Activated CD4-positive, alpha-beta T cell treated with anti-CD3 and anti-CD28 coated beads, Interleukin-2, amount 10 ng/mL, durations not matched to agents 24 days and 14 days (primary cell): ENCODE measurements at places on chromosomes 16 and 17.

DNA sequence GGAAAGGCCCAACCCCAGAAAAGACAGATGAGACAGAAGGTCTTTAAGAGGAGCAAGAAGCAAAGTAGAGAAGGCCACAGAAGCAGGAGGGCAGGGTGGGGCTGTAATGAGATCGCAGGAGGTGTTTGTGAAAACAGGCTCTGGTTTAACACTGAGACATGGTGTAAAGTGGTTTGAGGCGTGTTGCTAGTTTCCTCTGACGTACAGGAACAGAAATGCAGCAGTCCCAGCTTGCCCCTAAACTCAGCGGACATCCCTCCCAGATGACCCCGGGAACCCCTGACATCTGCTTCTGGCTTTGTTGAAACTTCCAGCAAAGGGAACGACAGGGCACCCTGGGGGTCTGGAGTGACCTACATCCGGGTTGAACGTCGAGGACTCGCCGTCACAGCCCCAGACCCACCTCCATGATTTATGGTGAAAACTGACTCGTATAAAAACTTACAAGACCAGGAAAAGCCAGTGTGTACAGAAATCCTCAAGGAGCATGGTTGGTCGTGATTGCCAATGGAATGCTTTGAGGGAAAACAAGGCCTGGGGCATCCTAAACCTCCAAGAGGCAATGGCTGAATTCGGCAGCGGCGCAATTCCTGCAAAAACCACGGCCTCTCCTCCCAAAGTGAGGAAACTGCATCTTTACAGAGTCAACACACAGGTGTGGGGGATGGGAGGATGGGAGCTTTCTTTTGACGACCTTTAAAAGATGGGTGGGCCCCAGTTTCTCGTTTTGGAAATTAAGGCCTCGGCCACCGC, 25.8 kb downstream of the LITAF start:
- peak overlapping the region; percentile 89 for H3K4me3 ChIP-seq
- peak overlapping the region; percentile 92 for H3K27ac ChIP-seq
- H3K36me3 ChIP-seq, result peaks cover 50% of the 10 kb centered on the region
- DNase-seq, result peak; percentile 90

GRCh38 chr17:74369221-74369620, 1.9 kb downstream of the GPR142 start:
- H3K4me1 ChIP-seq, result peaks cover 14% of the 10 kb centered on the region
- H3K36me3 ChIP-seq, result no peaks in the 10 kb centered on the region
- peaks cover 4% of the 10 kb centered on the region for H3K27me3 ChIP-seq
- DNase-seq, result peak; percentile 86
- peak overlapping the region; percentile 58 for H3K4me3 ChIP-seq
- no peak overlapping the region for H3K27ac ChIP-seq

- H3K36me3 ChIP-seq, result peaks cover 8% of the 10 kb centered on the region
- H3K27me3 ChIP-seq, result no peaks in the 10 kb centered on the region
- DNase-seq, result peak; percentile 88
- peak overlapping the region; percentile 99 for H3K27ac ChIP-seq
- H3K4me1 ChIP-seq, result peaks cover 53% of the 10 kb centered on the region
Observed at GRCh38 chr17:76492989-76493501, 8.2 kb downstream of the RHBDF2 start.

GRCh38 chr16:80654094-80654862, 113.5 kb downstream of the DYNLRB2 start:
- no peak overlapping the region for H3K4me3 ChIP-seq
- no peak overlapping the region for H3K27ac ChIP-seq
- no peak for DNase-seq
- no peaks in the 10 kb centered on the region for H3K27me3 ChIP-seq

DNA sequence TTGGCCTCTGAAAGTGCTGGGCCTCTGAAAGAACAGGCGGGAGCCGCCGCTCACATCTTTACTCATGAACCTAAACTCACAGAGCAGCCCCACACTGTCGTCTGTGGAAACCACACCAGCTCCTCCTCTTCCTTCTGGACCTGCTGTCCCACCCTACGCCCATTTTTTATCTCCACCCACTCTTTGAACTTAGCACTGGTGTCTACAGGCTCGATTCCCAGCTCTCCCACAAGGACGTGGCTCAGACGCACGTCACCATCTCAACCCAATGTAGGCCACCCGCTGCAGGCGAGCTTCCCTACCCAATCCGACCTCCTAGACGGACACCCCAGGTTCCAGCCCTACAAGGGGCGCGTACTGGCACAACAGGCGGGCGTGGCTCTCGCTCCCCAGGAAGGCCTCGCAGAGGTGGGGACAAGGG, 62.2 kb downstream of the NXN start:
- no peaks in the 10 kb centered on the region for H3K27me3 ChIP-seq
- no peak for DNase-seq
- H3K4me1 ChIP-seq, result no peaks in the 10 kb centered on the region

GRCh38 chr16:1377406-1378010, 25.8 kb downstream of the GNPTG start:
- H3K27ac ChIP-seq, result peak overlapping the region; percentile 60
- H3K36me3 ChIP-seq, result peaks cover 7% of the 10 kb centered on the region
- H3K4me1 ChIP-seq, result peaks cover 13% of the 10 kb centered on the region

GRCh38 chr17:48526608-48527546, 3.9 kb downstream of the HOXB1 start:
- peaks cover 5% of the 10 kb centered on the region for H3K36me3 ChIP-seq
- H3K27me3 ChIP-seq, result peaks cover 52% of the 10 kb centered on the region
- no peak overlapping the region for H3K4me3 ChIP-seq
- no peak for DNase-seq
- no peak overlapping the region for H3K27ac ChIP-seq

DNA sequence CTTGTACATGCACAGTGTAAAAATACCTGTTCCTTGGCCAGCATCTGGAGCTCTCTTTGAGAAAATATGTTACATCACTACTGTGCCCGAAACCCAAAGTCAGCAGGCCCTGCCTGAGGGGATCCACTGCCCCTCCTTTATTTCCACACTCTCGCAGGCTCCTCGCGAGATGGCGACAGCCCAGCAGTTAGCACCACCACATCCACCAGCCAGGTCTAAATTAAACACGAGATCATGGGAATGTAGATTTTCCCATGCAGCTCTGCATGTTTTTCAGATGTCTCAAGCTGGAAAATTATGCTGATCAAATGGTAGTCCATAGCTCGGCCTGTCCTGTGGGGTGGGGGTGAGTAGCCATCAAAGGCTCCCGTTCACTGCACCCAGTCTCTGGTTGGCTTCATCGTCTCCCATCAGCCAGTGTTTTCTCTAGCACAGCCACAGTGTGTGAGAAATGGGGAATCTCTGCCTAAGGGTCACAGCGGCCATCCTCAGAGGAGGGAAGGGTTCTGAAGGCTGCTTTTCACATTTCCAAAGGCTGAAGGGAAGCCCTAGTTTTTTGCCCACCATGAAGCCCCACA, 34.7 kb downstream of the EPN2 start:
- no peak overlapping the region for H3K4me3 ChIP-seq
- DNase-seq, result no peak
- H3K27ac ChIP-seq, result no peak overlapping the region
- H3K27me3 ChIP-seq, result peaks cover 16% of the 10 kb centered on the region

- no peaks in the 10 kb centered on the region for H3K4me1 ChIP-seq
- H3K27me3 ChIP-seq, result no peaks in the 10 kb centered on the region
- DNase-seq, result no peak
- H3K4me3 ChIP-seq, result no peak overlapping the region
- H3K27ac ChIP-seq, result no peak overlapping the region
Observed at GRCh38 chr17:11029791-11030190, 191.9 kb upstream of the PIRT start.

DNA sequence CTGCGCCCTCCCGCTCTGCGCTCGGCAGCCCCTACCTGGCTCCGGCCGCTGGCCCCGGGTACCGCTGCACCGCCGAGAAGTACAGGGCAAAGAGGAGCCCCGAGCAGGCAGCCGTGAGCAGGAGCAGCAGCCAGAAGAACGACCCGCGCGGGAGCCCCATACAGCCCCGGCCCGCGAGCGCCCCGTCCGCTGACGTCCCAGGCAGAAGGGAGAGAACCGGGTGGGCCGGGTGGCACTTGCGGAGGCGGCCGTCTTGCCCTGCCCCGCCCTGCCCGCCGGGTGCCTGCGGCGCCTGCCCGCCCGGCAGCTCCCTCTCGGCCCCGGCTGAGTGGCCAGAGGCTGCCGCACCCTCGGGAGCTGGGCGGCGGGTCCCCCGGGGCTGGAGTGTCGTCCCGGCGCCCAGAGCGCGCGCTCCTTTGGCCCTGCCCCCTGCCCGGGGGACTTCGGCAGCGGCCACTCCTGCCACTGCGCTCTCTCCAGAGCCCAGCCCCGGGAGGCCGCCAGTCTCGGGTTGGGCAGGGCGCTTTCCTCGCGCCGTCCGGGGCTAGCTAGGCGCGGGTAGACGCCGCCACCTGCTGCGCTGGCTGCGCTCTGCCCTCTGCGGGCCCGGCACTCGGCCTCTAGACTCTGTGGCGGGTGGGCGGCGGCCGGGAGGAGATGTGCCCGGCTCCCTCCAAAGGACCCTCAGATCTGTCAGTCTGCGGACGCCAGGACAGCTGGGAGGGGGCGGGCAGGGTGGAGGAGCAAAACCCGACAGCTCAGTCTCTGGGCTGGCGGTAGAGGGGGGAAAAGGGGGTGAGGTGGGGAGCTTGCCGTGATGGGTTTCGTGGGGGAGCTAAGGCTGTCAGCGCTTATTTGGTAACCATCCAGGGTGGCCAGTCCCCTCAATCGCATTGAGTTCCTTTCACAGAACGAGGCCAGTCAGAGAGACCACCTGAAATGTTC, at the start of gene ST6GALNAC2:
ST6GALNAC2 (minus strand) TSS at position 212 of the 945 bp plus-strand sequence; CDS start at position 160, 52 bp downstream.
- H3K36me3 ChIP-seq, result no peaks in the 10 kb centered on the region
- peak; percentile 78 for DNase-seq
- no peak within 1 kb of the TSS for H3K27ac ChIP-seq
- H3K4me3 ChIP-seq, result peak within 1 kb of the TSS; percentile 74
- peaks cover 70% of the 10 kb centered on the region for H3K27me3 ChIP-seq

GRCh38 chr16:77918809-77919707, 103.3 kb upstream of the CLEC3A start:
- no peak for DNase-seq
- no peak overlapping the region for H3K4me3 ChIP-seq
- peaks cover 2% of the 10 kb centered on the region for H3K27me3 ChIP-seq
- H3K27ac ChIP-seq, result no peak overlapping the region
- H3K36me3 ChIP-seq, result no peaks in the 10 kb centered on the region

GRCh38 chr17:38719289-38719942, 10.7 kb upstream of the CISD3 start:
- H3K4me3 ChIP-seq, result no peak overlapping the region
- H3K27me3 ChIP-seq, result no peaks in the 10 kb centered on the region
- peaks cover 63% of the 10 kb centered on the region for H3K36me3 ChIP-seq
- no peak overlapping the region for H3K27ac ChIP-seq
- DNase-seq, result no peak

DNA sequence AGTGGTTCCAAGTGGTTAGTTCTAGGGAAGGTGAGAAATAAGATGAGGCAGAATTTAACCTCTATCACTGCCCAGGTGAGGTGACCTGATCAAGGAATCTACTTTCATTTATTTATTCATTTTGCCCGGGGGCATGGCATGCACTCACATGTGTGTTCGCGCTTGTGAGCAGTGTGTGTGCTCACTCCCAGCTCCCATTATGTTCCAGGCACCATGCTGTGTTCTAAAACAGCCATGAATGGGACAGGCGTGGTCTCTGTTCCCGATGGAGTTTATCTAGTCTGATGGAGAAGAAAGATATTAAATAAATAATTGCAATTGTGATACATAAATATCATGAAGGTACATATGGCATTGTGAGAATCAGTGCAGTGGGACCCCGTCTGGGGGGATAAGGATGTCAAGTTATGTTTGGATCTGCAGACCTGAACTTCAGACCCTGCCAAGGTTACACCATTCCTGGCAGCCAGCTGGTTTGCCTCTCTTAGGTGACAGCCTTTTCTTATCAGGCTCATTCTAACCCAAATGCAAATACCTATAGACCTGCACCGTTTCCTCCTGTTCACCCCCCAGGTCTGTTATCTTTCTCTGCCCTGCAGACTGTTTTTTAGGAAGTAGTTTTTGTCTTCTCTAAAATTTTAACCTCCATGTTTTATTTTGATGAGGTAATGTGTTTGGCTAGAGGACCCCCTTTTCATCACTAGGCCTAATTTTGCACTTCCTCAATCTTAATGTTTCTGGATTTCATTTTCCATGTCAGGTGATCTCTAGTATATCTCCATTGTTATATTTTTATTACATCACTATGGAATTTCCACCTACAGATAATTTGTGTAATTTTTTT, 11.8 kb downstream of the CYB5B start:
- no peak overlapping the region for H3K4me3 ChIP-seq
- H3K27ac ChIP-seq, result peak overlapping the region; percentile 35
- H3K27me3 ChIP-seq, result no peaks in the 10 kb centered on the region
- H3K36me3 ChIP-seq, result peaks cover 51% of the 10 kb centered on the region
- peaks cover 41% of the 10 kb centered on the region for H3K4me1 ChIP-seq

- H3K27ac ChIP-seq, result no peak overlapping the region
- H3K4me1 ChIP-seq, result peaks cover 4% of the 10 kb centered on the region
- H3K27me3 ChIP-seq, result no peaks in the 10 kb centered on the region
- DNase-seq, result no peak
Observed at GRCh38 chr16:457732-458400, 32.4 kb downstream of the RAB11FIP3 start.

DNA sequence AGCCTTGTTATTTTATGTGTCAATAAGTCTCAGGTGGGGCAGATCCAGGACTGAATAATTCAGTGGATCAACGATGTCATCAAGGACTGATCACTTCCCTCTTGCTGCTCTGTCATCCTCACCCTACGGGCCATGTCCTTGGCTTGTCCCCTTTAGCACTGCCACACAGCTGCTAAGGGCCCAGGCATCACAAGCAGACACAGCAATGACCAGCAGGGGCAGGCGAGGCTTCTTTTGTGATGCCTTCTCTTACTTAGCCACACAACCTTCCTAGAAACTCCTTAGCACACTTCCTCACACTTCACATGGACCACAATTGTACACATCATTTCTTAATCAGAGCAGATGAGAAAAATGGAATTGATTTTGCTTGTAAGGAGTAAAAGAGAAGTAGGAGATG, 356.3 kb upstream of the SOX9 start:
- H3K4me3 ChIP-seq, result no peak overlapping the region
- no peaks in the 10 kb centered on the region for H3K4me1 ChIP-seq
- no peaks in the 10 kb centered on the region for H3K36me3 ChIP-seq
- no peak for DNase-seq

DNA sequence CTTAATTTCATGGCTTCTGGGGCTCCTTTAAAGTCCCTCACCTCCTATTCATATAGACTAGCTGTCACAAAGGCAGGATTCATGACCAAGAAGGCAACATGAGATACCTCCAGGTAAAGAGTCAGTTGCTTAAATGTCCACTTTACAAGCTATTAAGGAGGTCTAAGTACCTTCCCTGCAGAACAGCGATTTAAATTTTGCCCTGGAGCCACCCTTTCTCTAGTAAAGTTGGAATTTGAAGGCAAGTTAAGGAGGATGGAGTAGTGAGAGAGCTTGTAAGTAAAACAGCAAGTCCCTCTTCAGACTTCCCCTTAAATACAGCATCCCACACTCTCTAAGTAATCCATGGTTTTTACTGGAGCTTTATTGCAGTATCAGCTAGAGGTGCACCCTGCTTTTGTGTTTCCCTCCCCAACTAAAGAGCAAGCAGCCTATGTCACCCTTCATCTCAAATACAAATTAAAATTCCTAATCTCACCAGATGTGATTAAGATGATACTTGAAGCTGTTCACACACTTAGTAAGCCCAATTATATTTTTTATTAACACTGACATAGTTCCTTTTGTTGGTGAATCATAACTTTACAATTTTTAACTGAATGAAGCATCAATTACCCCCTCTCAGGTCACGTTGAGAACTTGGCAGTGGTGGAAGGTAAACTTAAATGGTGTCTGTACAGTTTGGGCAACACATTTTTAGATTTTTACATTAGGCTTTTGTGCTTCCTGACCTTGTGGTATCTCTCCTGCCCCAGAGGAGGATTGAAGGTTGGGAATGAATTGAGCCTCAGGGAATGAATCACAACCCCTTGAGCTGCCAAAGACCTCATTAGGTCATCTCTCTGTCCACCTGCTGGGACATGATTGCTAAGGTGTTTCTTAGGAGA, 108.9 kb downstream of the TANGO6 start:
- H3K27me3 ChIP-seq, result no peaks in the 10 kb centered on the region
- no peak for DNase-seq
- H3K27ac ChIP-seq, result no peak overlapping the region
